8988T (cell line): ENCODE measurements at places on chromosomes 3 and 15.

DNA sequence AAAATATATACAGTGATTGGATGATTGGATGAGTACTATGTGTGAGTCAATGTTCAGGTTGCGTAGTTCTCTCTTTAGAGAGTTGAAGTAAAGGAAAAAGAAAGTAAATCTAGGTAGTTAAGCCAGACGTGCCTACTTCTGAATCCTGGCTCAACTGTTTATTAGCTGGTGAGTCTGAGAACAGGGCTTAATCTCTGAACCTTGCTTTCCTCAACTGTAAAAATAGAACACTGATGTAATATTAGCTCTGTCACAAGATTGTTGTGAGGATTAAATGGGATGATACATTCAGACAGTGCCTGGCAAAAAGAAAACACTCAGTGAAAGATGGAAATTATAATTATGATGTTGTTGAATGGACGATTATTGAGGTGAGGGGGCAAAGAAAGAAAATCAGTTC, 413.4 kb downstream of the MAGI1 start:
- no peak for DNase-seq

- no peak for DNase-seq
These were observed 158.6 kb upstream of the NR2F2 start for GRCh38 chr15:96171853-96172296.

GRCh38 chr3:99439892-99440291, 198.5 kb upstream of the COL8A1 start:
- no peak for DNase-seq

DNA sequence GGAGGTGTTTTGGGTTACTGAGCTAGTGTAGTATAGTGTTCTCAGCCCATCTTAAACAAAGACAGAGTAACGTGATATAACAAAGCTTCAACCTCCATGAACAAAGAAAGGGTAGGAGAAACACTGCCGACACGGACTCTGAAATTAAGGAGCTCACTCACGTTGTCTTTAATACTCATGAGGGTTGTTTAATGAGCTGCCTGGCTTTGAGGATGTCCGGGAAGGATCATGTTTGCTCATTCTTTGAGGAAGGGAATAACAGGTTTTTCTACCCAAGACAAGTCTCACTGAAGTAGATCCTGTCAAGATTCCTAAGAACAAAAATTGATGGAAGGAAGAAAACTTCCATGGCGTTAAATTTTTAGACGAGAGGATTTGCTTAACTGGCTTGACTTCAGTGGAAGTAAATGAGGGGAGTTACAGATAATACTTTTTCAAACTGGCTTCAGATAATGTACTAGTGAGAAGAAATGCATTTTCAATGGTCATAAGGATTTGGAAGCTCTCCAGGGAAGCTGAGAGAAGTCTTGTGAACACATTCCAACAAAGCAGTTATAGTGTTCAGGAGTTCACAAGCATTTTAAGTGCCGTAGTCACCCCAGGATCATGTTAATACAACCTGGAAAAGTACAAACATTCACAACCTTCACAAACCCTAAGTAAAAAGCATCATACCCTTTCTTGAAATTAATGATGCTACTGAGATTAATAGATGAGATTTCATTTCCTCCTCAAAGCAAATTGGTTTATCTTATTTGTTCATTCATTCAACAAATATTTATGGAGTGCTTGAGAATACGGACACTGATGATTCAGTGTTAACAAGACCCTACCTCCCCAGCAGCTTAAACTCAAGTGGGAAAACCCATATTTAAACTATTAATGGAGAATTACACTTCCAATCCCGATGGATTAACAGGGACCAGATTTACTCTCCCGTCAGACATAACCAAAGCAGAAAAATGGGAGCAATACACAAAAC, 101.5 kb downstream of the SHQ1 start:
- DNase-seq = no peak

GRCh38 chr15:85646538-85647091, 148.1 kb downstream of the KLHL25 start:
- no peak for DNase-seq

GRCh38 chr3:24502690-24503089, 8.0 kb upstream of the THRB start:
- no peak for DNase-seq

DNA sequence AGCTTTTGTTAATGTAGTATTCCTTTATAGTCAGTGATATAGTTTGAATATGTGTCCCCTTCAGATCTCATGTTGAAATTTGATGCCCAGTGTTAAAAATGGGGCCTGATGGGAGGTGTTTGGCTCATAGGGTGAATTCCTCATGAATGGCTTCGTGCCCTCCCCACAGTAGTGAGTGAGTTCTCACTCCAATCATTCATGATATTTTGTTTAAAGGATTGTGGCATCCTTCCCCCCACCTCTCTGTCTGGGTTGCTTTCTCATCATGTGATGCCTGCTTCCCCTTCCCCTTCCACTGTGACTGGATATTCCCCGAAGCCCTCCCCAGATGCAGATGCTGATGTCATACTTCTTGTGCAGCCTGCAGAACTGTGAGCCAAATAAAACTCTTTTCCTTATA, 649.8 kb upstream of the NR2F2 start:
- no peak for DNase-seq

GRCh38 chr15:75921732-75922703, 18.3 kb downstream of the FBXO22 start:
- DNase-seq = no peak

GRCh38 chr15:50280271-50280670, 14.7 kb upstream of the HDC start:
- DNase-seq = no peak

- no peak for DNase-seq
These were observed 13.4 kb downstream of the TCF12 start for GRCh38 chr15:56931639-56932508.

DNA sequence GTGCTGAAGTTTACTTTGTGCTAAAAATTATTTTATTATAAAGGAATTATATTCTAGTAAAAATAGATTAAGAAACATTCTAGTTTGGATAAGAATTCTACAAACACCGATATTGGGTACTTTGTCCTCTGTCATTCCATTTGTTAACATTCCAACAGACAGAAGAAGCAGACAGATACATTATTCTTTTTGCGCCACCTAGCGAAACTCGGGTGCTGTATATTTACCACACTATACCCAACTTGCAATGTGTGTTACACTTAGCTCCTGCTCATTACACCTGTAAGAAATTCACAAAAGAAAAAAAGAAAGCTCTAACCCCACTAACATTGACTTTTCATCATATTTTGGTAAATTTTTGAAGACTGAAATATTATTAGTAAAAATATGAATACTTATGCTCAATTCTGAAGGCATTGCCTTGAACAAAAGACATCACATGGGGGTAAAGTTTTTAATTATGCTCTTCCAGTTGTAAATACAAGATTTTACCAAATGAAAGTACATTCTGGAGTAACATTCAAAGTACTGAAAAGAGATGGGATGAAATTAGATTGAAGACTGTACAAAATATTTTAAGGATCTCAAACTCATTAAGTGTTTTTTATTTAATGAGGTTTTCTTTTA, 136.5 kb upstream of the MLF1 start:
- DNase-seq = no peak

GRCh38 chr15:52154896-52155865, 36.0 kb downstream of the GNB5 start:
- no peak for DNase-seq

DNA sequence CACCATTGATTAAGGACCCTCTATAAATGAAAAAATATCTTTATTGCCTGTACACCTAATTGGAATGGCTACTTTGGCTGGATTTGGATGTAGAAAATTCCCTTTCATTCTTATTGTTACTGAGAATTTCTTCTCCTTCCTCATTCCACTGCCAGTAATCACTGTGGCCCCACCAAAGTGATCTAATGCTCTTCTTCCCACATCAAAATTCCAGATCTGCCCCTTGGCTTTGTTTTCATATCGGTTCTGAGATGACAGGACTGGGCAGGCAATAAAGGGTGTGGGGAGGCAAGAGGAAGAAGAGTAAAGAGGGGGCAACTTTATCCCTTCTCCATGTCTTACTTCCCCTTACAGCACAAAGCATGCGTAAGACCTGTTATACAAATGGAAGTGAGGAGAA, 2.1 kb downstream of the ANKUB1 start:
- no peak for DNase-seq

DNA sequence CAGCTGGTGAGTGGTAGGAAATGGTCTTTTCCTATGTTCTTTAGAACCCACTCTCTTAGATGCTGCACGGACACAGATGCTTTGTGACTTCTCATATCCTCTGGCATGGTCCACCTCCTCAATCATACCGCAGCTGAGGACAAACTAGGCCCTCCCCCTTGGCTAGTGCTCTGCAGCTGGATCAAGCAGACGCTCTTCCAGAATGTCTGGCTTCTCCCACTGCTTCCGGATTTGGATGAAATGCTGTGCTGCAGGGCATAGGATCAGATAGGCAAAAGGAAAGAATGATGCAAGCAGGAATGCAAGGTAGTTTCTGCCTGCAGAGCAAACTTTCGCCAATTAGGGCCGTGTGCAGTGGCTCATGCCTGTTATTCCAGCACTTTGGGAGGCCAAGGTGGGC, 75.7 kb upstream of the SLC4A7 start:
- no peak for DNase-seq
